Smooth muscle cell of the brain vasculature (primary cell): ENCODE measurements at places on chromosomes 13 and 19.

- DNase-seq = no peak
These were observed 6.9 kb downstream of the KIR3DL3 start for GRCh38 chr19:54731191-54731590.

DNA sequence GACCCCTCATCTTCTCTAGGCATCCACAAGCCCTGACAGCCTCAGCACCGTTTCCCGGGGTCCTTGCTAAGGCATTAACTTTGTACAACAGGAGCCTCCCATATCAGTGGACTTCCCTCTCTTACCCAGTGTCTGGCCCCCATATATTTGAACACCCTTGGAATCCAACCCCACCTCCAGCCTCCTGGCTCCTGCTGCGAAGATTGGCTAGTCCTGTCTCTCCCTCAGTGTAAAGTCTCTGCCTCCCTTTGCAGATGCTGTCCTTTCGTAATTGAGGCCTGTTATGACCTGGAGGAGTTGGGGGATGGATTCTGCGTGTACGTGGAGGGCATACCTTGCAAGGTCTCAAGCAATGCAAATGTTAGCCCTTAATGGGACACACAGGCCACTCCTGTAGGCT is 413.7 kb downstream of the IRS2 start:
- no peak for DNase-seq

GRCh38 chr13:90565985-90566713 is 781.3 kb upstream of the MIR17HG start:
- DNase-seq = no peak

GRCh38 chr13:111920932-111921705 is 145.8 kb upstream of the SOX1 start:
- DNase-seq = no peak

DNA sequence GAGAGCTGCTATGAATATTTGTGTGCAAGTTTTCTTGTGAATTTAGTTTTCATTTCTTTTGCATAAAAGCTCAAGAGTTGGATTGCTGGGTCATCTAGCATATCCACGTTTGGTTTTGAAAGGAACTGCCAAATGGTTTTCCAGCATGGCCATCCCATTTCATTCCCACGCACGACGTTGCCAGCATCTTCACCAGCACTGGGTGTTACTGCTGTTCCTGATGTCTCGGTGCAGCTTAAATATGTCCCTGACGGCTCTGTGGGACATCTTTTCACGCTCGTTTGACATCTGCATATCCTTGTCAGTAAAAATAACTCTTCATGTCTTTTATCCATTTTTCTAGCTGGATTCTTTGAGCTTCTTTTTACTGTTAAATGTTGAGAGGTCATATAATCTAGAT is 123.7 kb downstream of the ATP11A start:
- DNase-seq = no peak

- DNase-seq = no peak
These were observed 823 bp downstream of the DOCK6 start for GRCh38 chr19:11261431-11261970.

DNA sequence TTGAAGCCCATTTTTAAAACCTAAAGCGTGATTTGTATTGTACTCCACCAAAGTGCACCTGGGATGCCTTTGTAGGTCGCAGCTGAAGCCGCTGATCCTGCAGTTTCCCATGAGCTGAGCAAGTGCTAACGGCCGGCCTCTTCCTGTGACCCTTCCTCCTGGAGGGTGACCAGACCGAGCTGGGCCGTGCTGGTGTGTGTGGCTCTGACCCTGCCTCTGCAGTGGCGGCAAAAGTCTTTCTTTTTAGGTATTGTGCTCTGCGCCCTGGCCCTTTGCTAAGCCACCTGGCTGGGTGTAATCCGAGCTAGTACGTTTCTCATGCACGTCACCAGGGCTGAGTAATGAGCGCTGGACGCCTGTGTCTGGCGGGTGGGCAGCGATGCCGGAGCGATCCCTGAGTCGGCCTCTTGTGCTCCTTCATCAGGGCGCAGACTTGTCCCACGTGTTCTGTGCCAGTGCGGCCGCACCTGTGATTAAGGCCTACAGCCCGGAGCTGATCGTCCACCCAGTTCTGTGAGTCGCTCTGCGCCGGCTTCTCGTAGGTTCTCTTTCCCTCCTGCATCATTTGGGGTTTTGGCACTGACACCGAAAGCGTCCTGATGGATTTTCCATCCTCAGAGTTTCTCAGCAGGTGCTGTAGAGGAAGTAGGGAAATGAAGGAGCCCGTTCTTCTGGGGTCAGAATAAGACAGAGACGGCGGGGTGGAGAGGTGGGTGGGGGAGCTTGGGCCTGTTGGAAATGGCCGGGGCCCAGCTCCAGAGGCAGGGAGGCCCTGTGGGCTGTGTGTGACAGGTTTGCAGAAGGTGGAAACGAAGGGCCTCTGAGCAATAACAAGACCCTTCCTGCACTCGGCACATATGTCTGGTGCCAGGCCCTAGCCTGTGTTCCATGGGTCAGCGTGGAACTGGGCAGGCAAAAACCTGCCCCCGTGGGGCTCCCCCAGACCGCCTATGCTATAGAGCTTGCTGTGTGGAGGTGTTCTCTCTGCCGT is 9.7 kb downstream of the NAXD start:
- no peak for DNase-seq

DNA sequence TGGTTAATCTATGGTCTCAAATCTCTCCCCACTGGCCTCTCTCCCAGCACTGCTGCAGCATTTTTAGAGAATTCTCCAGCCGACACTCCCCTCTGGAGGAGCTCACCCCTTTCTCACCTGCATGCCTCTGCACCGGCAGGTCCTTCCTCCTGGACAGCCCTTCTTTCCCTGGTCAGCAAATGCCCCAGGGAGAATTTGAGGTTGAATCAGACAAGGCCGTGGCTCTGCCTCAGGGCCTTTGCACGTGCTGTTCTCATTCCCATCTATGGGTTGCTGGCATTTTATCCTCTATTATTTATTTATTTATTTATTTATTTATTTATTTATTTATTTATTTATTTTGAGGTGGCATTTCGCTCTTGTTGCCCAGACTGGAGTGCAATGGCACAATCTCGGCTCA is 1.4 kb upstream of the DOCK6 start:
- no peak for DNase-seq

- DNase-seq = no peak
These were observed 86.3 kb downstream of the PCCA start for GRCh38 chr13:100175078-100175802.

DNA sequence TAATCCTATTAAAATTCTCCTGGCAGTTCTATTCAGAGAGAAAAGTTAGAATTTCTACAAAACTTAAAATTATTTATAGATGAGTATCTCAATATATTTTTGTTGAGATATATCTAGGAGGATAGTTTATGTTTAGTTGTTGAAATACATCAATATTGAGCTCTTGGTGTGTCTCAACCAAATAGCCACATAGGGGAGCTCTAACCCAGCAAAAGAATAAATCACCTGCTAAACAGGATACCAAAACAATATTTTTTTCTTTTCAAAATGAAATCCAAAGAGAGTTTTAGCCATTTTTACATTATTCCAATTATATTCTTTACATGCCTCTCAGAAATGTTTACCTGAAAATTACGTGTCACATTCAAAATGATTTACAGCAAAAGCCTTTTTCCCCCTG is 954.7 kb downstream of the SLITRK6 start:
- no peak for DNase-seq

GRCh38 chr19:13102666-13103580 is at the start of gene LYL1:
Gene LYL1 (minus strand): TSS chr19:13102858. CDS start chr19:13101171, 1,687 bp downstream.
- DNase-seq = no peak

- no peak for DNase-seq
These were observed 293.7 kb downstream of the POU4F1 start for GRCh38 chr13:78309497-78310180.

GRCh38 chr19:19404879-19405860 is at the start of gene GATAD2A:
Gene GATAD2A (plus strand): TSS chr19:19405675. CDS start chr19:19465346, 59,671 bp downstream.
- peak; percentile 83 for DNase-seq

- DNase-seq = no peak
These were observed 33.8 kb downstream of the DHRS12 start for GRCh38 chr13:51770160-51770559.

DNA sequence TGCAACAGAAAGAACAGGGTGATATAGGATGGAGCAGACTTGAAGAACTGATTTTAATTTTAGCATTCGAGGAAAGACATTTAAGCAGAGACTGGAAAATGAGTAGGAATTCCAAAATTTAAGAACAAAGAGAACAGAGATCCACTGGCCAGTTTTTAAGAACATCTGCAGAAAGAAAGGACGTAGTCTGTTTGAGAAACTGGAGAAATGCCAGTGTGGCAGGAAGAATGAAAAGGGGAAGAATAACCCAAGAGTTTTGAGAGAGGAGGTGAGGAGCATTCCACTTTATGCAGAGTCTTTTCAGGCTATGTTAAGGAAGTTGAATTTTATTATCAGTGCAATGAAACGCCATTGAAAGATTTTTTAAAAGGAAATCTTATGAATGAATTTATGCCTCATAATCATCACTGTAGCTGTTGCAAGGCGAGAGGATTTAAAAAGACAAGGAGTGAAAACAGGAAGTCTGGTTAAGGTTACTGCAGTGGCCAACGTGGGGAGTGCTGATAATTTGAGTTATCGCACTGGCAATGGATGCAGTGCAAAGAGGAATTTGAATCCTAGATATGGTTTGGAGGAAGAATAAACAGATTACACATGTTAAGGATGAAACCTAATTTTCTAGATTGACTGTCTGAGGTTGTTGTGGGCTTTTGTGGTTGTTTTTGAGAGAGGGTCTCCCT is 253.8 kb downstream of the DACH1 start:
- no peak for DNase-seq

DNA sequence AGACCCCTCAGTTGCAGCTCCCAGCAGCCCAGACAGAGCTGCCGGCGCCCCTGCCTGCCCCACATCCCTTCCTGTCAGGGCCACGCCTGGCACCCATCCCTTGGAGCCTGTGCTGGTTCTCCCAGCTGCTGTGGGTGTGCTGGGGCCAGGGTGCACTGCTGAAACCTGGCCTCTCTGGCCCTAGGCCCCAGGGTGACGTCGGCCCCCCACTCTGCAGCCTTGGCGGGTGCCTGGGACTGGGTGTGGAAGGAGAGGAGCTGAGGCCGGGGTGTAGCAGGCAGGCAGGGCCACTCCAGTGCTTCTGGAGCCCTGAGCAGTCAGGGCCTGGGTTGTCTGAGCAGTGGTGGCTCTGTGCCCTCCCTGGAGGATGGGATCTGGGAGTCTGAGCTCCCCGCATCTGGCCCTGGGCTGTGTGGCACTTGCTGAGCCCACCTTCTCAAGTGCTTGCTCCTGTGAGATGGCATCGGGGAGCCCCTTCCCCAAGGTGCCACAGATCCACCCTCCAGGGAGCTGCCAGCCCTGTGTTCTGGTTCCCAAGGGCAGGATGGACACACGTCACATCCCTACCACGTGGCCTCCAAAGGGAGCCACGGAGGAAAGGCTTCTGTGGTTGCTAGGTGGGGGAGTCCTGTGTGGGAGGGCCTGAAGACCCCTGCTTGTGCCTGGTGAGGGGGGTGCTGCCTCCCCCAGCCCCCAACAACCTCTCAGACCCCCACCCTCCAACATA is 5.2 kb downstream of the PLEKHJ1 start:
- DNase-seq = no peak

DNA sequence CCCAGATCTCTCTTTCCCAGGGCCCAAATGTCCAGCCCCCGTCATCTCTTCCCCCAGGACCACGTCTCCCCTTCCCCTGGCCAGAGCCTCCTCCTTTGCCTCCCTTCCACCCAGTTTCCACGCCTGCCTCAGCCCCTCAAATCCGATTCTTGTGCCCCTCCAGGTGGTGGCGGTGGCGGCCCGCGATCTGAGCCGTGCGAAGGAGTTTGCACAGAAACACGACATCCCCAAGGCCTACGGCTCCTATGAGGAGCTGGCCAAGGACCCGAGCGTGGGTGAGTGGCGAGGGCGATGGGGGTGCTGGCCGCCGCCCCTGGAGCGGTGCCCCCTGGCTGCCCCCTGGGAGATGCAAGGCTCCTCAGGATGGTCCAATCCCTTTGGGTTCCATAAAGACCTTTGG is 1.3 kb downstream of the DHDH start:
- no peak for DNase-seq

DNA sequence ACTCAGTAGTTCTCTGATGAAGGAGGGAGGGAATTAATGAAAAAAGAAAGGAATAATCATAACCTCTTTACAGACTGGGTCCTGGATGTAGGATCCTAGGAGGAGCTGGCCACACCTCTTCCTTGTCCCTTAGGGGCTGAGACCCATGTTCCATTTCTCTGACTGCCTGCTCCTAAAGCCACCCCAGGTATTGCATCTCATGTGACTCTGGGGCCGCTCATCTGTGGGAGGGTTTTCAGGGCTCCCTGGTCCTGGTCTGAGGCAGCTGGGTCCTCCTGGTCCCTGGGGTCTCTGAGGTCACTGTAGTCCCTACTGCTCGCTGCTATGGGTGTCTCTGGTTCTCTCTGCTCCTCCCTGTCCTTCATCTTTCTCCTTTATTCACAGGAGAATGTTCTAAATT is 2.9 kb downstream of the CEACAM21 start:
- no peak for DNase-seq

DNA sequence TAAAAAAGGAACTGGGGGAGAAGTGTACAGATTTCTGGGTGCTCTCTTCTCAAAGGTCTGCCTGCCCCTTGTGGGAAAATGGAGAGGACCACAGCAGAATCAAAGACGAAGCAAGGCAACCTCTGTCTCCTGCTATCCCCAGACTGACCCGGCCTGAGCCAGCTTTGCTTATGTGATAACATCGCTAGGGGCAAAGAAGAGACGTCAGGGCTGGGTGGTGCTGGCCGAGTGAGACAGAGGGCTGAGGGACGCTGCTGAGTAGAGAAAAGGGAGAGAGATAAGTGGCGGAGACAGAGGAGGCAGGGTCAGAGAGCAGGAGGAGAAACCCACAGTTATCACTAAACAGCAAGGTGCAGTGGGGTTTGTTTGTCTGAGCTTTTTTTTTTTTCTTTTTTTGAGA is 4.6 kb upstream of the MUC16 start:
- DNase-seq = no peak

GRCh38 chr13:51870616-51871015 is 8.8 kb downstream of the CCDC70 start:
- DNase-seq = no peak

- DNase-seq = no peak
These were observed 41.1 kb upstream of the MAP3K10 start for GRCh38 chr19:40150170-40150569.

DNA sequence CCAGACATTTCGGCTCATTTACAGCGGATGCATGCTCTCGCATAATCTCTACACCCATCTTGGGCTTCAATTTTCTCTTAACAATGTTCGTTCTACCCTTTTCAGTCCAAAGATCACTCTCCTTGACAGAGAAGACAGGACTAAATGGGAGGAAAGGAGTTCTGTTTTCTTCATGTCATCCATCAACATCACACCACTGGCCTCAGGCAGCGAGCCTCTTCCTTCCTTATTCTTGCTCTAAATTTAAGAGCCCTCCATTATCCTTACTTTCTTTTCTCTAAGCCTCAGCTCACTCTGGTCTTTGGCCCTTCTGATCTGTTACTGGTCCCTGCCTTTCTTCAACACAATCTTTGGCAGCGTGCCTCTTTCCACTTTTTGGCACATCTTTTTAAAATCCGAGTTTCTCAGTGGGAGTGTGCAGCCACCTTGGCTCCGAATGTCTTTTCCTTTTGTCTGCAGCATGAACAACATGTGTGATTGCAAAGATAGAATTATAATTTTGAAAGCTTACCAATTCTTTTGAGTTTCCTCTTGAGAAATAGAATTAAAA is 98.7 kb downstream of the FAM216B start:
- DNase-seq = no peak

GRCh38 chr19:47633517-47633916 is 24.6 kb downstream of the BICRA start:
- no peak for DNase-seq
